ENCODE measurements at places on chromosomes 7 and 10.

GRCh38 chr10:70584366-70584765 lies 18.2 kb downstream of the PRF1 start:
- DNase-seq, result no peak

GRCh38 chr10:59000162-59000825 lies 176.1 kb upstream of the PHYHIPL start:
- no peak for DNase-seq

GRCh38 chr10:4033341-4033896 lies 248.4 kb upstream of the KLF6 start:
- no peak for DNase-seq

DNA sequence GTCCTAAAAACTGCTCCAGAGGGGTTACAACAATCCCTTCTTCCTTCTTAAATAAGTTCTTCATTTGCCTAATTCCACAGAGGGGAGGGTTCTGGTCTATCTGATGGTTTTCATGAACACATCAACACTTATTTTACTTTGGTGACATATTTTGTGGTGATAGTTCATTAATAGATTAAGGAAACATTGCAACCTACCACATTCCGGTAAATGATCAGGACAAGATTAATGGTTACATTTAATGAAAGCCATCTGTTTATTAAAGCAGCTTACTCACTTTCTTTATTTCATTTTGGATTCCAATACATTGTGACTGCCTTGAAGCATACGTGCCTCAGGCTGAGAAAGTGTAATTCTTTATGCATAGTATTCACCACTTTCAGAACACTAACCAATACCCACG lies 101.0 kb downstream of the SKIDA1 start:
- DNase-seq, result peak; percentile 65

GRCh38 chr7:121525155-121525819 lies 129.2 kb upstream of the FAM3C start:
- DNase-seq, result peak; percentile 56

Data from fibroblast of the aortic adventitia (primary cell).